ENCODE measurements at places on chromosomes 5 and 9.

DNA sequence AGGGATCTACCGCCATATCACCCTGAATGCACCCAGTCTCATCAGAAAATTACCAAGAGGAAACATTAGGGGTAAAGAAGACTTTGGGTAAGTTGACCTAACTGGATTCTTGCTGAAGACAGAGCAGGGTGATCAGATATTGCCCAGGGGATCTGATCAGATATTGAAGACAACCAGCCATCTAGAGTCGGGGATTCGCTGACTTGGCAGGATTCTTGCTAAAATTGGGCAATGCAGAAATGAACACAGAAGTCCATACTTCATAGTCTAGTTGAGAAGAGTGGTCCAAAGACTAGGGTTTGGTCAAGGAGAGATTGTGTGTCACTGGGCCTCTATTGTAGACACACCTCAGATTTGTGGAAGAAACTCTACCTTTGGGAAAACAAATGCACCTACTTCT lies 107.2 kb downstream of the SV2C start:
- DNase-seq, result no peak

DNA sequence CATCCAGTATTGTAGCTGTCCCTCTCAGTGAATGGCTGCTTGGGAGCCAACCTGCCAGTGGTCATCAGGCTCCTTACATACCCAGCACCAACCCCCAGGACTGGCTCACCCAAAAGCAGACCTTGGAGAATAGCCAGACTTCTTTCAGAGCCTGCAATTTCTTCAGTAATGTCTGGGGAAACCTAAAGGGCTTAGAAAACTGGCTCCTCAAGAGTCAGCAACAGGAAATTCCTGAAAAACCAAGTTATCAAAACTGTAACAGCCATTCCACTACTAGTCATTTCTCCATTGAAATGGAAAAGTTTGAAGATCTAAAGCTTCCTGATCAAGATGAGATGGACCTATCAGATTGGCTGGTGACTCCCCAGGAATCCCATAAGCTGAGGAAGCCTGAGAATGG lies 12.3 kb upstream of the STING1 start:
- DNase-seq, result no peak

DNA sequence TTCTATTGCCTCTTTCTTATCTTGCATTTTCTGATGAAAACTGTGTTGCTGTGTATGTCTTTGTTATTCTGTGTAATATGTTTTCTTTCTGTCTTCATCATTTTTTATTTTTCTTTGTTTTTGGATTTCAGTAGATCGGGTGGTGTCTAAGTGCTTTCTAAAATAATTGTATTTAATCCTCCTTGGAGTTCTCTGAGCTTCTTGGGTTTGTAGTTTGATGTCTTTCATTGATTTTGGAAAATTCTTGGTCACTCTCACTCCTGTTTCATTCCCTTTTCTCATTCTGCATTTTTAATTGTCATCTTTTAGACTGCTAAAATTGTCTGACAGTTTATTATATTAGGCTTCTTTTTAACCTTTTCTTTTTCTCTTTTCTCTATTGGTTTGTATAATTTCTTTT lies 560.5 kb downstream of the IRX1 start:
- no peak for DNase-seq

DNA sequence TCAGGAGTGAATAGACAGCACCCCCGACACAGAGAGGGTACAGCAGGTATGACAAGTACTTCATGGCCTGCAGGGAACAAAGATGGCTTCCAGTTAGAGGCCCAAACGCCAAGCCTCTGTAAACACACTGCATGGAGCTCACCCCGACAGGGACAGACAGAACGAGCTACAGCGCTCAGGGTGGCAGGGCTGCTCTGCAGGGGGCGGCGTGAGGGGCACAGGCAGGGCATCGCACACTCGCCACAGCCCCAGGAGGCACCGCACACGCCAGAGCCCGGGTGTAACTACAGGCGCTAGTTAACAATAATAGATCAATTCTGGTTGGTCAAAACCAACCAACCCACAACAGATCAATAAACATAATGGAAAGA lies 21.1 kb downstream of the CLPTM1L start:
- no peak for DNase-seq

DNA sequence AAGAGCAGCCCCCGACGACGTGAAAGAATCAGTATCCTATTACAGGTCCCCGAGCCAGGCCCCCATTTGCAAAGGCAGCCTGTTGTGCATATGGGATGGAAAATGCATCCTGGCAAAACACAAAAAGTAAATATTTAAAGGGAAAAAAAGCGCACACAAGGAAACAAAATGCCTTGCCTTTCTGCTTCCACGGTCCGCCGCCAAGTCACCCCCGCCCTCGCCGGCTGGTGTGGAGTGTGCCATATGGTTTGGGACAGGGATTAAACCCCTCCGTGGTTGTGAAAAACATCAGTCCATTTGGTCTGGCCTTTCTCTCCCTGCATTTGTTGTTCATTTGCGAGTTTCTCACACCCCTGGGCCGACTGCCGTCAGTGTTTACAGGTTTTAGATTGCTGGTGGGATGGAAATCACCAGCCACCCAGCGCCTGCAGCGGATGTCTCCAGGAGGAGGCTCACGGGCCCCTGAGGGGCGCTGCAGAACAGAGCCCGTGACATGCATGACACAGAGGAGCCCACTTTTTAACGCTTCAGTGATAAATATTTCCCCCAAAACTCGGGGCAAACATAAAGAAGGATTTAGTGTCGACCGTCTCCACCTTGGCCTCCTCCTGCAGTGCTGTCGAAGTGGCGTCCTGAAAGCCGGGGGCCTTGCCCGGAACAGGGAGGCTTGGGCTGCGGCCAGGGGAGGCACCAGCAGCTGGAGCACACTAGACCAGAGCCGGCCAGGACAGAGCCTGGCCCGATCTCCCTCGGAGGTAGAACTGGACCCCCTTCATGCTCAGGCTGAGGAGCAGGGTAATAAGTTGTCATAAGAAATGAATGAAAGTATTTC lies 161.5 kb downstream of the HSD17B3 start:
- no peak for DNase-seq
